Breast epithelium (tissue), 4 donors: ENCODE measurements at places on chromosomes 4 and X.

DNA sequence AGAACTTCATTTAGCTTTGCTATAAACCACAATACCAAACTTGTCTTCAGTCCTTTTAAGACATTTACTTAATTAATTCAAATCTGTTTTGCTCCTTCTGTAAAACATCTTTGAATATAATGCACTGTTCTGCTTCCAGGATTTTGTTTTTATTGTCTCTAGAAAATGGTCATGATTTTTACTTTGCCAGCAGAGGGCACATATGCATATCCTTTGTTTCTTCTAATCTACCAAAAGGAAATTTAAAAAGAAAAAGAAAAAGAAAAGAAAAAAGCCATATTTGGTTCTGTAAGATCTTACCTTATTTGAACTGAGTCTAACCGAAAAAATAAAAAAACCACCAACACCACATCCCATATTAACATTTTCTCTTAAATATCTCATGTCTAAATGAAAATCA lies 101.9 kb upstream of the CCSER1 start:
- no peaks in the 10 kb centered on the region for H3K27me3 ChIP-seq
- H3K4me1 ChIP-seq = no peaks in the 10 kb centered on the region

GRCh38 chrX:133913658-133914388 lies 71.6 kb downstream of the GPC3 start:
- no peak overlapping the region for H3K27ac ChIP-seq
- peaks cover 11% of the 10 kb centered on the region for H3K27me3 ChIP-seq
- H3K4me1 ChIP-seq = no peaks in the 10 kb centered on the region
- DNase-seq = no peak
- H3K36me3 ChIP-seq = no peaks in the 10 kb centered on the region

- H3K4me1 ChIP-seq = no peaks in the 10 kb centered on the region
- no peak for DNase-seq
- H3K27ac ChIP-seq = no peak overlapping the region
- no peak overlapping the region for H3K4me3 ChIP-seq
- no peaks in the 10 kb centered on the region for H3K36me3 ChIP-seq
These were observed 23.5 kb downstream of the TRIML1 start for GRCh38 chr4:188162698-188163097.

- no peak overlapping the region for H3K4me3 ChIP-seq
- no peak for DNase-seq
- H3K4me1 ChIP-seq = no peaks in the 10 kb centered on the region
- no peak overlapping the region for H3K27ac ChIP-seq
- no peaks in the 10 kb centered on the region for H3K36me3 ChIP-seq
These were observed 187.0 kb upstream of the PPARGC1A start for GRCh38 chr4:24076811-24077210.

- no peak for DNase-seq
- no peaks in the 10 kb centered on the region for H3K27me3 ChIP-seq
- H3K27ac ChIP-seq = peak overlapping the region; percentile 65
- H3K4me1 ChIP-seq = no peaks in the 10 kb centered on the region
- H3K4me3 ChIP-seq = peak overlapping the region; percentile 32
These were observed 13.5 kb downstream of the PRKX start for GRCh38 chrX:3699821-3700381.

- H3K36me3 ChIP-seq = no peaks in the 10 kb centered on the region
- DNase-seq = no peak
- no peak overlapping the region for H3K4me3 ChIP-seq
- no peaks in the 10 kb centered on the region for H3K27me3 ChIP-seq
These were observed 48.0 kb upstream of the FAT1 start for GRCh38 chr4:186771624-186772023.

GRCh38 chr4:40214038-40214437 lies 17.2 kb downstream of the RHOH start:
- no peak overlapping the region for H3K4me3 ChIP-seq
- DNase-seq = no peak
- no peaks in the 10 kb centered on the region for H3K27me3 ChIP-seq
- H3K4me1 ChIP-seq = no peaks in the 10 kb centered on the region
- H3K27ac ChIP-seq = no peak overlapping the region

DNA sequence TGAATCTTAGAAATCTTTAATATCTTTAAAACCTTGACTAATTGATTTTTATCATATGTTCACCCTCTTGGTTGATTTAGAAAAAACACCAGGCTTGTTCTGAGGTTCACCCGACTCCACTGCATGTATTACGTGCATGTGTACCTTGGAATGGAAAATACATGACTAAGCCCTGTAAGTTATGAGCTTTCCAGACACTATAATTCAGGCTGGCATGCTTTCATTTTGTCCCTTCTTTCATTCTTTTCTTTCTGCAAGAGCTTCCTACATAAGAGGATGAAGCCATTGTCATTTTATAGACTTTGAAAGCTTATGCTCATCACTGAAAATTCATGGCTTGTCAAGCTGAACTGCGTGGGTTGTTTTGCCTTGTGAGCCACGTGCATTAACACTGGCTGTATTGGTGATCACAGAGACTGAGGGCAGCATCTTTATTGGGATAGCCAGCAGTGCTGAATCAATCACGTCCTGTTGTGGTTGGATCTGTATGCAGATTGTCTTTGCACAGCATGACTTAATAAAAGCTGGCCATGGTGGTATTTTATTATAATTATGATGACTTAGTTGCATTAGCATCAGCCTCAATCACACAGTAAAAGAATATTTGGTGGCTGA lies 141.9 kb downstream of the SLIT2 start:
- no peak for DNase-seq
- no peak overlapping the region for H3K4me3 ChIP-seq
- H3K36me3 ChIP-seq = no peaks in the 10 kb centered on the region
- H3K27ac ChIP-seq = no peak overlapping the region
- H3K27me3 ChIP-seq = no peaks in the 10 kb centered on the region

DNA sequence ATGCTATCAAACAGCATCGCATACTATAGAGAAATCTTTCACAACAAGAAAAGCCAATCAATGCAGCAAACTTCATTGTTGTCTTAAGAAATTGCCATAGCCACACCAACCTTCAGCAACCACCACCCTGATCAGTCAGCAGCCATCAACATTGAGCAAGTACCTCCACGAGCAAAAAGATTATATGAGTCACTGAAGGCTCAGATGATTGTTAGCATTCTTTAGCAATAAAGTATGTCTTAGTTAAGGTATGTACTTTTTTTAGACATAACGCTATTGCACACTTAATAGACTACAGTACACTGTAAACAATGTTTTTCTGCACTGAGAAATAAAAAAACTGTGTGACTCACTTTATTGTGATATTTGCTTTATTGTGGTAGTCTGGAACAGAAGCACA lies 37.8 kb upstream of the FUNDC1 start:
- H3K4me3 ChIP-seq = no peak overlapping the region
- DNase-seq = no peak
- no peaks in the 10 kb centered on the region for H3K27me3 ChIP-seq
- no peak overlapping the region for H3K27ac ChIP-seq
- H3K4me1 ChIP-seq = no peaks in the 10 kb centered on the region

DNA sequence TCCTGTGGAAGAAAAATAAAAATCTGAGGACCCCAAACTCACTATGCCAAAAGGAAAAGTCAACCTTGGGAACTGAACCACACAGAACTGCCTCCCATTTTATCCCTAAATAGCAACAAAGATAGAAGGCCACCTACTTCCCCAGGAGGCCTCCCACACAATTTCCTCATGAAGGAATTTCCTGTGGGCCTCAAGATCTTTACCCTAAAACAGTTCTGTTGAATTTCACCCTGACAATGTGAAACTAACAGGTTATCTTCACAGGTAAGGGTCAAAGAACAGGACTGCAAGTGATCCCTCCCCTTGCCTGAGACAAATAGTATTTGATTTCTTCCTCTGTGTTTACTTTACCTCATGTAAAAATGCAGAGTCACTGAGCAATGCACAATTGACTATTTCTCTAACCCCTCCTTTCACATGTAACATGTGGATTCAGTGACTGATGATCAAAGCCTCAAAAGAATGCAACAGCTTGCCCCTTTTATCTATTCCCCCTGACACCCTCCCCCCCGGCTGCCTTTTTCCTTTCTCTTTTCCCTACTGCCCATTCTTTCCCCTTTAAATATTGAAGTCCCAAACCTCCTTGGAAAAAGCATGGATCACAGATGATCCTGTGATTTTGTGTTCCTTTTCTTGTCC lies 33.3 kb downstream of the MEPE start:
- H3K27me3 ChIP-seq = no peaks in the 10 kb centered on the region
- no peaks in the 10 kb centered on the region for H3K36me3 ChIP-seq
- no peak overlapping the region for H3K4me3 ChIP-seq
- no peaks in the 10 kb centered on the region for H3K4me1 ChIP-seq
- no peak overlapping the region for H3K27ac ChIP-seq

DNA sequence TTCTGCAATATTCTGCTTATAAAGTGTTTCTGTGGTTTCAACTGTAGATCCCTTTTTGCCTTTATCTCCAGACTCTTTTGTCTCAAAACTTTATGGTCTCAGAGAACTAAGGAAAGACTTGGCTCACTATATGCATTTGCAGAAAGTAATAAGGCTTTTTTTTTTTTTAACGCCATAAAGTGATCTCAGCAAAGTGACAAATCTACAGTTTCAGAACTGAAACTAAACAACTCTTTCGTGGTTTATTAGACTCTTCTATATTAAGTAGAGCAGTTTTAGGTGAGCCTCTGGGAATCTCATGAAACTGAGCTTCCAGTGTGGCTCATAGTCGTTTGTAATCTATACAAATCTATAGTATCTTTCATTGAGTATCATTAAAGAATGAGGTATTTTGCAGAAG lies 15.3 kb downstream of the ATP7A start:
- no peaks in the 10 kb centered on the region for H3K4me1 ChIP-seq
- H3K36me3 ChIP-seq = no peaks in the 10 kb centered on the region
- no peak overlapping the region for H3K27ac ChIP-seq
- no peak overlapping the region for H3K4me3 ChIP-seq
